Activated naive CD4-positive, alpha-beta T cell treated with anti-CD3 and anti-CD28 coated beads, Interleukin-2, amount 50 U/mL, for 16 hours (primary cell): ENCODE measurements at places on chromosomes 3 and 15.

DNA sequence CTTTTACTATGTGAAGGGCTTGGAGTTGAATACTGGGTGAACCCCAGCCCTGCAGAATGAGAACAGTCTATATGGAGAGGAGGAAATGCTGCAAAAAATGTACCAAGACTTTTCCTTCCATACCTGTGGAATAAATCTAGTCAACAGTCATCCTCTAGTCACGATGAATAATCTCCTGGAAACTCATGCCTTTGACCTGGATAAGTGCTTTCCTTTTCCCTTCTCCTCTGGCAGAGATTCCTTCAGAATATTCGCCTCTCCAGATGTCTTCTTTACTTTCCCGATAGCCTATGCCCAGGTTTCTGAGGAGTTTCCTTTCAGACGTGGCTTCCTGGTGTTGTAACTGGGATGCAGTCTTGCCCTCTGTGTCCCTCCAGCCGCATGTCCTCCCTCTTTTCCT is 28.1 kb downstream of the CCNL1 start:
- DNase-seq = no peak

- DNase-seq = no peak
Measured at GRCh38 chr15:74799255-74799855, 13.3 kb upstream of the LMAN1L start.

DNA sequence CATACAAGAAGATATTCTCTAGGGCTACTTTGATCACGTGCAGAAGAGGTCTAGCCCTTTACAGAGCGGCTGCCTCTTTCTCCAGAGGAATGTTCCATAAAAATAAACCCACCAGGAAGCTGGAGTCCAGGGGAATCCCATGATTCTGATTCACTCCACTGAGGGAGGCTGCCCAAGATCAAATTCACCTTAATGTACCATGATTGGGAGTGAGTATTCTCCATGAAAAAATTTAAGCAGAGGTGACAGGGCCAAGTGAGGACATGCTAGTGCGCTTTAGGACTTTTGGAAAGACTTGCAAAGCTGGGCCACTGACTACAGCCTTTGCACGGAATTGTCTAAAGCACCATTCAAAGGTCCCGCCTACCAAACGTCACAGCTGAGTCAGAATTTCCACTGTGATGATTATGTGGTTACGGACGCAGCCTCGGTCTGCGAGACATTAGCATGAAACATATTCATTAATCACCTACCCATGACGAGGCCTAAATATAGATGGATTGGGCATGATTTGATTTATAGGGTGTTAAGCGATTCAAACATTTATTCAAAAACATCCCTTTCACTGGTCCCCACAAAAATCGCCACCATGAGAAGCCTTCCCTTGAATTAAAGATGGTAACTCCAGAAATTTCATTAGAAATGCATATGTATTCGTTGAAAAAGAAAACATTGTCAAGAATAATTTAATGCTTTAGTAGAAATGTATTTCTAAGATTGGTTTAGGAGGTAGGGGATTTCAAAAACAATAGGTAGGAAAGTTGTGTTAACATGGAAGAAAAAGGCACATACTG is 152.6 kb downstream of the GREM1 start:
- no peak for DNase-seq

DNA sequence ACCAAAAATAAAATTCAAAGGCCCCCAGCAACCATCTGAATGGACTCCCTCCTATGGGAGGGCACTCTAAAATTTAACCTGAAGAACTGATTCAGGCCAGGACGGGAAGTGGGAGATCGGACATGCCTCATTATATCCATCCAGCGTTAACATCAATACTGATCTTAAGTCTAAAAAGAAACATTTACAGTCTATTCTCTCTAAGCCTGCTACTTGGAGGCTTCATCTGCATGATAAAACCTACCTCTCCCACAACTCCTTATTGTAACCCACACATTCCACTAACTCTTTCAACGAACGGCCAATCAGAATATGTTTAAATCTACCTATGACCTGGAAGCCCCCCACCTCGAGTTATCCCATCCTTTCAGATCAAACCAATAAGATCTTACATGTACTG is 68.4 kb downstream of the HERC1 start:
- no peak for DNase-seq

DNA sequence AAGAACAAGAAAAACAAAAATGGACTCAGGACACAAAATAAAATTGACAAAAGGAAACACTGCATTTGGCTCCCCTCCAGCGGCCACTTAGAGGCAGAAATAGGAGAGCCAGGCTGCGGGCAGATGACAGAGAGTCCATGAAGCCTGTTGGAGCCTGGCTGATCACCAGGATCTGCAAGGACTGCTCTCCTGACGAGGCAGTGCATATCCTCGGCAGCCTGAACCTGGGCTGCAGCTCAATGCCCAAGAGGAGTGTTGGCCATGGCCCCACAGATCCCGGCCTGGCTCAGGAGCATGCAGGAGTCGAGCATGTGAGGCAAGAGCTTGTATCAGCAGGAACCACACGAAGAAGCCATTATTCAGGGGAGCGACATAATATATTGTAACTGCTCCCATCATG is 199.8 kb downstream of the STT3B start:
- DNase-seq = no peak

DNA sequence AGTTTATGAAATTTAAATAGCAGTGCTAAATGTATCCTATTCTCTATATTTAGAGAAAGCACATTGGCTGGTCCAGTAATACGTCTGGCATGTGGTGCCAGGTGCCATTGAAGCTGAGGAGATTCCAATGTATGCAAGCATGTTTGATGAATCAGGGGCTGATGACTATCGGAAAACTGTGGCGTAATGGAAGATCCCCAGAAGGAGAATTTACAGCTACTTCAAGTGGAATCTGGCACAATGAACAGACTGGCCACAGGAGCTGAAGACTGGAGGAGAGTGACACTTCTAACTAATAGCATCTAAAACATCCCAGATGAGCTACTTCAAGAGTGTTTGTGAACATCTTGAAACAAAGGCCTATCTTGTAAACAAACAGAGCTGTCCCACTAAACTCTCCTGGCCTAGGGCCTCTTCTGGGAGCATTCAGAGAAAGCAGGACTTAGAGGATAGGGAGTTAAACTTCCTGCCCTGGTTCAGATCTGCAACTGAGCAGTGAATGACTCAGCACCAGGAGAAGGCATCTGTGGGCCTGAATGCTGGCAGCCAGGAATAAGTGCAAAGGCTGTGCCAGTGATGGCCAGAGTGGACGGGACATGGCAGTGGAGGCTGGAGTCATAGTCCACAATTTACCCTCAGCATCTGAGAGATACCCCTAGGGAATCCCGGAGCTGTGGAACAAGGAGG is 15.2 kb upstream of the ACTC1 start:
- DNase-seq = no peak

DNA sequence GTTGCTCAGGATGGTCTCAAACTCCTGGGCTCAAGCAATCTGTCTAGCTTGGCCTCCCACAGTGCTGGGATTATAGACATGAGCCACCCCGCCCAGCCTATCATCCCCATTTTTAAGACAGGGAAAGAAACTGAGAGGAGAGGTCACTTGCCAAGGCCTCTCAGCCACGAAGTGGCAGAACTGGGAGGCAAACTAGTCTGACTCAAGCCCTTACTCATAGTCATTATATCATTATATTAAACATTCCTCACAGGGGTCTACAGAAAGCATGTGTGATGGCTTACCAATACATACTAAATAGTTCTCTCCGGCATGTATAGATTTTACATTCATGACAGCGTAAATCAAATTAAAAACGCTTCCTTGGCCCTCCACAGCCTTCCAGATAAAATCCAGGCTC is 62.0 kb upstream of the ZBTB38 start:
- no peak for DNase-seq

DNA sequence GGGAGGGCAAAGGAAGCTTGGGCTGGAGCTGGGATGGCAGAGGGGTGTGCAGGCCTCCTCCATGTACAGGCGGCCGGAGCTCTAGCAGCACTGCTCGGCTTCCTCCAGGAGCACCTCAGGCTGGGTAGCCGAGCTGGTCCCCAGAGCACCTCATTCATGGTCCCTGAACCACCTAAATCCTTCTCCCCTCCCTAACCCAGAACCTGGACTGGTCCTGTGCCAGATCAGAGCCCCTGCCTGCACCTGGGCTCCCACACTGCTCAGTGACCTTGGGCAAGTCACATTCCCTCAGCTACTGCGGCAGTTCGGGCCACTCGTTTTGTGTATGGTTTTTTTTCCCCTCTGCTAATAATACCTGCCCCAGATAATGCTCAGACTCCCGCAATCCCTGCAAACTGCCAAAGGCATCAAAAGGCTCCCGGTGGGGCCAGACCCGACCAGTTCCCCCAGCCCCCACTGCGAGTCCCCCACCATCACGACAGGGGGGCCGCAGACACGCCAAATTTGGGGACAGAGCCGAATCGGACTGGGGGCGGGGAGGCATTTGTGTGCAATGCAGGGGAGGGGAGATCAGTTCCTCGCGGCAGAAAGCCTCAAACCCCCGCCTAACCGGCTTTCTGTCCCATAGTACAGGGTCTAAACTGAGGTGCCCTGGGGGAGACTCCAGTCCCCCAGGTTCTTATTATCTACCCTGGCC is 1.3 kb downstream of the SEMA7A start:
- no peak for DNase-seq

DNA sequence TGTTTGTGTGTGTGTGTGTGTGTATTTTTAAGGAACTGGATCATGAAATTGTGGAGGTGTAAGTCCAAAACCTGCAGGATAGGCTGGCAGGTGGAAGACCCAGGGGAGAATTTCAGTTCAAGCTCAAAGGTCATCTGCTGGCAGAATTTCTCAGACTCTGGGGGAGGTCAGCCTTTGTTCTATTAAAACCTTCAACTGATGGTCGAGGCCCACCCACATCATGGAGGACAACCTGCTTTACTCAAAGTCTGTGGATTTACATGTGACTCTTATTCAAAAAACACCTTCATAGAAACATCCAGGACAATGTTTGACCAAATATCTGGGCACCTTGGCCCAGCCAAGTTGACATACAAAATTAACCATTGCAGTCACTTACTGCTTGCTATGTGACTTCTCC is 157.2 kb downstream of the EDEM1 start:
- no peak for DNase-seq

GRCh38 chr3:57890874-57891273 is 117.3 kb upstream of the FLNB start:
- no peak for DNase-seq

GRCh38 chr3:31412832-31413231 is 119.9 kb upstream of the STT3B start:
- DNase-seq = no peak

GRCh38 chr3:187318819-187319616 is 27.5 kb upstream of the MASP1 start:
- peak; percentile 41 for DNase-seq

DNA sequence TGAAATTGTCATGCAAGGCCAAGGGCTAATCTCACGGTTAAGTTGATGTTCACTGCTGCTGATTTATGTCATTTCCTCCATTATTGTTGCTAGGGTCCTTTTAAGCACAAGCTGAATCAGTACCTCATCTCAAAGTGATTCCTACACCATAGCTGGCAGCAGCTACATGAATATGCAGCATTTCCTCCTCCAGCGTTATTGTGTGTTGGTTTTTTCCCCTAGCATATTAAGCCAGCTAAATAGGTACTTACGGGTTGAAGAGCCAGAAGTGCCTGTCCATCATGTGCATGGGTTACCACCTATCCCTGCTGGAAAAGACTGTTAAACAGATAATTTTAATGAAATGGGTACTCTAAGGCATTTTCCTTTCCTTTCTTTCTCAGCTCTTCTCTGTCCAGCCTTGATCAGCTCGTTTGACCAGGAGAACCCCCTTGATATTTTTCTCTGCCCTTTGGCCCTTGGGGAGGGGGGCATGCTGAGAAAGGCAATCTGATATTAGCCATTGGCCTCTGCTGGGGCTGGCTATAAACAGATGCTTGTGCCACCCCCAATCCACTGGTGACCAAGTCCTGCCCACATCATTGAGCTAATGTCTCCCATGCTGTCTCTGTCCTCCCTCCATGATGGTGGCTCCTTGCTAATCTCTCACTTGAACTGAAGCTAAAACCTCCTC is 115.6 kb upstream of the PLXNA1 start:
- DNase-seq = no peak

GRCh38 chr15:91947293-91947679 is 93.8 kb downstream of the SLCO3A1 start:
- no peak for DNase-seq

DNA sequence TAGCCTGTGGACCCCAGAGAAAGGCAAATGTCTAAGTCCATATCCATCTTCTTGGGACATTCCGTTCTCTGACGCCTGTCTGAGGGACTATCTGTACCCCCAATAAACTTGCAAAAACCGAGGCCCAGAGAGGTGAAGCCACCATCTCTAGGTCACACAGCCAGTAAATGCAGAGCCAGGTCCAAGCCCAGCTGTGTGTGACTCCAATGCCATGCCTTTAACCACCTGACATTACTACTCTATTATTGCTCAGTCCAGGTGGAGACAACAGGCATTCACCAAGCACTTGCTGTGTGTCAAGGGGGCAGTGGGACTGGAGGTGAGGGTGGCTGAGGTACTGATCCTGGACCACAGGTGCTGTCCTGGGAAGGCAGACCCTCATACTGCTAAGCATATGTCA is 25.4 kb downstream of the CYP8B1 start:
- DNase-seq = no peak

- no peak for DNase-seq
Measured at GRCh38 chr3:157370867-157371266, 65.8 kb upstream of the PTX3 start.

DNA sequence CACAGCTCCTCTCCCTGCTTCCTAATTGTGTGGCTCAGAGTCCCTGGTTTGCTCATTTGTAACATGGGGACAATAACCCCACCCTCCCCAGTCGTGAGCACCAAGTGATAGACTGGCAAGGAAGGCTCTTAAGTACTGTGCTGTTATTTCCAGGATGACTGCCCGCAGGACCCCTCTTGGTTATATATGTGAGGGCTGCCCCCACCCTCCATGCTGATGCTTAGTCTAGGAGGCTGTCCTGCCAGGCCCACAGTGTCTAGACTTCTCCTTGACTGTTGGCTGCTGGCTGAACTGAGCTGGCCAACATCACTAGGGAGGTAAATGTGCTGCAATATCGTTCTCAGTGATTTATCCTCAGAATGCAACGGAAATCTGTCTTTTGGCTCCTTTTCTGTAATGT is 45.1 kb downstream of the RAB11A start:
- no peak for DNase-seq

GRCh38 chr3:28923994-28924393 is 356.9 kb upstream of the RBMS3 start:
- no peak for DNase-seq
